ENCODE measurements at places on chromosomes 3 and 15. TPM values are rescaled to one million over a fixed set of nuclear protein-coding genes. Genes with fewer than 3 reads are reported as not detected.

- no peak for DNase-seq
These were observed 19.4 kb upstream of the SEMA4B start for GRCh38 chr15:90181776-90182175.

DNA sequence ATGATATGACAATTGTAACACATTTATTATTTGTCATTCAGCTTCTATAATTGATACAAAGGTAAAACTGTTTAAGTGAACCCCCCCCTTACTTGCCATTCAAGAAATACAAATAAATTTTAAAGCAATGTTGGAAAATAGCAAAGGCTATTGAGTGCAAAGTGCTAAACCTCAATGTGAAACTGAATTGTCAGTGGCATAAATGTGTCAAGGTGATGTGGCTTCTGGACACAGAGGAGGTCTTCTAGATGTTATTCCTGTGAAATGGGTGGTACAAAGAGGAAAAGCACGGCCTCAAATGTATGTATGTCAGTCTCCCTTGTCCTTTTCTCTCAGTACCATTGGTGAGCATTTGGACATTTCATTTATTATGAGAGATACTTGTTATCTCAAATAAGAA, 149.4 kb downstream of the MCTP2 start:
- DNase-seq: no peak

The PEX11A gene
- 12.6 TPM for total RNA-seq

DNA sequence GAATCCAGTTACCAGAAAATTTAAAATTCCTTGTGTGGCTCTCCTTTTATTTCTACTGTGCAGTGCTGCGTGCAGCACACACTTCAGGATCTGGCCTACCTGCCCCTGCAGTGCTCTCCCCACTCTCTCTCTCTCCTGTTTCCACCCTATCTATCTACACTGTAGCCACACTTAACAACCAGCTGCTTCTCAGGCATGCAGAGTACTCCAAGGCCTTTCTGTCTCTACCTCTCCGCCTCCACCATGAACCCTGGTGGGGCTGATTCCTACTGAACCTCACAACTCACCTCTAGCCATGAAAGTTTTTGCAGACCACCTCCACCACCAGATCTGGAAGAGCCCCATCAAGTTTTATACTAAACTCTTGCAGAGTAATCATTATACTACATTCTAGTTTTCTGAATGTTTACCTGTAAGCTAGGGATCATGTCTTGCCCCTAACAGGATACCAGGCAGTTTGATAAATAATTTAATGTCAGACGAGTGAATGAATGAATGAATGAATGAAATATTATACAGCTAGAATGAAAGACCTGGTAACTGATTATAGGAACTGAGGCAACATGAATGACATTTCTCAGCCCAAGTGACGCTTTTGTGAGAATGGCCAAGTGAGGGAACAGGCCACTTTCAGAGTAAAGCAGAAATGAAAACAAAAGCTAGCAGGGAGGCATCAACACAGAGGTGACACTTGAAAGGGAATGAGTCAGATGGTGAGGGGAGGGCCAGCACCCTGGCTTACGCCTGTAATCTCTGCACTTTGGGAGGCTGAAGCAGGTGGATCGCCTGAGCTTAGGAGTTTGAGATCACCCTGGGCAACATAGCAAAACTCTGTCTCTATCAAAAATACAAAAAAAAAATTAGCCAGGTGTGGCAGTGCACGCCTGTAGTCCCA, 363.5 kb downstream of the FOXP1 start:
- no peak for DNase-seq

- DNase-seq: no peak
These were observed 23.6 kb upstream of the TASOR start for GRCh38 chr3:56706629-56707028.
